ENCODE measurements at places on chromosomes 6 and 20.
A peak's percentile ranks its signal among the peaks of the same experiment; 100 is the strongest.

DNA sequence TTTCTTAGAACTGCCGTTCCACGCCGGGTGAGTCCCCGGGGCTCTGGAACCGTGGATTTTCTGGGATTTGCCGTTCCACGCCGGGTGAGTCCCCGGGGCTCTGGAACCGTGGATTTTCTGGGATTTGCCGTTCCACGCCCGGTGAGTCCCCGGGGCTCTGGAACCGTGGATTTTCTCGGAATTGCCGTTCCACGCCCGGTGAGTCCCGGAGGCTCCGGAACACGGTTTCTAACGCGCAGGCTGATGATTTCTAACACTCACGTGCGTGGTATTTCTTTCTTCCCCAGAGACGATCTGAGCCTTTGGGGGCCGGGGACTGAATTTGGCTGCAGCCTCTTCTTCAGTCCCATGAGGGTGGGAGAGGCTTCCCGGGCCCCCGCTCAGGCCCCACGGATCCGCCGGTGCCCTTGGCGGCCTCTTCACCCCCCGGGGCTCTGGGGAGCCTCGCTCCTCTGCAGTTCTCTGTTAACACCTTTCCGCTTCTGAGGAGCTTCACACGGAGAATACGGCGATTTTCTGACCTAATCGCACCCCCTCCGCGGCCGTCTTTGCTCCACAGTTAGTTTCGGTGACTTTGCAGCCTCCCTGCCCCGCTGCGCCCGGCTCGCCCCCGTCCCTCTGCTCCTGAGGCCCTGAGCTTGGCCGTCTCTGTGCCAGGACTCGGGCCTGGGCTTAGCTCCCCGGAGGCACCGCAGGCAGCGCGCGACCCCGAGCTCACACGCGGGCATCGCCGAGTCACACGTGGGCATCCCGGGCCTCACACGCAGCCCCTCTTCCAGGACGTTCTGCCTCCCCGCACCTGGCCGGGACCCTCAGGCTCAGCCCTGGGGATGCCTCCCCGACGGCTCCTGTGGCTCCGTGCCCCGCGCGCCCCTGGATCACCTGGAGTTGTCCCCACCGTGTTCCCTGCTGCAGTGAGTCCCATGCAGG is 7.2 kb upstream of the KIF25 start:
- DNase-seq = no peak

DNA sequence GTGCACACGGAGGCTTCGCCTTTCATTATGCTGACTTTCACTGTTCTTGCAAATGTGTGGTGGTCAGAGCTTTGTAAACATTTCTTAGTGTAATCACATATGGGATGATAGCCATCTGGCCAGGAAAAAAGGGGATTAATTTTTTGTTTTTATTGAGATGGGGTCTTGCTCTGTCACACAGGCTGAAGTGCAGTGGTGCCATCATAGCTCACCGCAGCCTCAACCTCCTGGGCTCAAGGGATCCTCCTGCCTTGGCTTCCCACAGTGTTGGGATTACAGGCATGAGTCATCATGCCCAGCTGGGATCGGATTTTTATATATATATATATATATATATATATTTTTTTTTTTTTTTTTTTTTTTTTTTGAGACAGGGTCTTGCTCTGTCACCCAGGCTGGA is 11.0 kb upstream of the TIAM2 start:
- DNase-seq = no peak

- no peak for DNase-seq
Measured at GRCh38 chr6:55009131-55009530, 162.6 kb downstream of the FAM83B start.

- no peak for DNase-seq
Measured at GRCh38 chr20:58669287-58670006, 18.4 kb downstream of the STX16 start.

DNA sequence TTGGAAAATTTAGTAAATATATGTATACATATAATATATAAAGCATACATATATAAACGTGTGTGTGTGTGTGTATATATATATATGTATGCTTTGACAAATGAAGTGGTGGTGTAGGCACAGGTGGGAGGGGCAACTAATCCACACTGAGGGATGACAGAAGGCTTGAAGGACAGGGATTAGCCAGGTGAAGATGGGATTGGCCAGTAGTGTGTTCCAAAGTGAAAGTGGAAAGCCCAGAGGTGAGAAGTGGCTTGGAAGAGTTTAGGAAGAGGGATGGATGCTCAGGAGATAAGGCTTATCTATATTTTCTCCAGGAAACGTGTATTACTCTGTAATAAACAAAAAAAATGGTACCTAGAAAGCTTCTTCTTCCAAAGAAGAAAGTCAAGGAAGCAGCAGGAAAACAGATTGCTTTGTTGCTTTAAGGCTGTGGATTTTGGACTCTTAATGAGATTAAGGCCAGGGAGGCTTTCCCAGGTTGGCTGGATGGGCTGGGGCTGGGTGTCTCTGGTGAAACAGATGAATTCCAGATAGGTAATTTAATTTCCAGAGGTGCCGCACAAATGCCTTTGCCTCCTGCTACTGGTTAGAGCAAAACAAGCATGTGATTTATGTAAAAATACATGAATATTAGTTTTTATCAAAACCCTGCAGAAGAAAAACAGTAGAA is 63.9 kb downstream of the JARID2 start:
- no peak for DNase-seq

GRCh38 chr6:116355796-116356195 is 15.0 kb upstream of the DSE start:
- DNase-seq = no peak

DNA sequence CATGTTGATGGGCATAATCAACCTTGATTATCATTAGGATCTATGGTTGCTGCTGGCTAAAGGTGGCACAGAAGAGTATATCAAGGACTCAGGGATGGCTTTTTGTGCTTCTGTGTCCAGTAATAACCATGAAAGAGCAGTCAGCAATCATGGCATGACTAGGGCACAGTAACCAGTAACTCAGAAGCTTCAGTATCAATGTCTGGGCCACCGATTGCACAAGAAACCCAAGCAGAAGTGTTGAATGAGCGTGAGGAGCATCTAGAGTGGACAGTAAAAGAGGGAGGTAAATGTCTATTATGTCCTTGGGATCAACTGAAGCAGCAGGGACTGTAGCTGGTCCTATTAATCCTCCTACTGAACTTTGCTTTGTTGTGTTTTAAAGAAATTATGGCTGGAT is 81.5 kb upstream of the F13A1 start:
- no peak for DNase-seq

DNA sequence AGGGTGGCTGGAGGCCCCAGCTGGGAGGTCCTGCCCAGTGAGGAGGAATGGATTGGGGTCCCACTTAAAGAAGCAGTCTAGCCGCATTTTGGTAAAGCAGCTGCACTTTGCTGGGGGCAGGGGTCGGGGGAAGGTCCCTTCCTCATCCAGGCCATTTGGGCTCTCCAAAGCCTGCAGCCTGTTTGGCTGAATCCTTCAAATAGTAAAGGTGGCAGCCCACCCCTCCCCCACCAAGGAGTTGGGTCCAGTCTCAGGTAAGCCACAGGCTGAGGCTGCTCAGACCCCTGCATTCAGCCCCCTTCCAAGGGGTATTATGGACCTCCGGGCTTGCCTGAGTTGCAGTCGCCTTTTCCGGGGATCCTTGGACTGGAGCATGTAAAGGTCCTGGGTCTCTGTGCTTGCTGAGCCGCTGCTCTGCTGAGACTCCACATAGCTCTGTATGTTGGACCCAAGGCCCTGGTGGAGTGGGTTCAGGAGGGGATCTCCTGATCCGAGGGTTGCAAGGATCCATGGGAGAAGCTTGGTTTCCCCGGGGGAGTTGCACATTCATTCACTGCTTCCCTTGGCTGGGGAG is 417.4 kb downstream of the KHDRBS2 start:
- DNase-seq = no peak

GRCh38 chr6:7243179-7243981 is 69.6 kb downstream of the SSR1 start:
- DNase-seq = peak; percentile 54

DNA sequence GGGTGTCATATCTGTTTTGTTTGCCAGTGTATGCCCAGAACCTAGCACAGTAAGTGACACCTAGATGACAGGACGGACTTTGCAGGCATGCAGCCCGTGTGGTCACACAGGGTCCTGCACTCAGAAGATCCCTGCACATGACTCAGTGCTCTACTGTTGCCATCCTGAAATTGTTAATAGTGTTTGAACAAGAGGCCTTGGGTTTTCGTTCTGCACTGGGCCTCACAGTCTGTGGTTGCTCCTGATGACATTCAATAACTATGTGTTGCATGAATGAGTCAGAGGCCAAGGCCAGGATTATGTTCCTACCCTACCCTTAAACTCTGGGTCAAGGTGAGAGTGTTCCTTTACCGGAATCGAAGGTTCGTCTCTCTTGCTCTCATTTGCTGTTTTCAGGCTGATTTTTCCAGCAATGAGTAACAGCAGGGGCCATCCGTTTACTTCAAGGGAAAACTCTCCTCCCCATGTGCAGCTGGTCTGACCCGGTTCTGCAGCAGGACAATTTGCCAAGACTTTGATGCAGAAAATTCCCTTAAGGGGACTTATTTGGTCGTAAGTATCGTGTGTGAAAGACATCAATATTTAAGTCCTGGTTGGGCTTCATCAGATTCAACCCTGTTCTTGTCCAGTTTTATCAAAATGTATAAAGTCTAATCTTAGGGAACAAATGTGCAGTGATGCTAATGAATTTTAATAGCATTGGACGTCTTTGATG is 13.0 kb upstream of the PFDN4 start:
- DNase-seq = no peak

GRCh38 chr6:137105375-137105774 is 60.6 kb upstream of the IL20RA start:
- DNase-seq = peak; percentile 17

GRCh38 chr6:14729129-14729871 is 516.6 kb upstream of the JARID2 start:
- peak; percentile 49 for DNase-seq

- no peak for DNase-seq
Measured at GRCh38 chr20:19277381-19277780, 64.9 kb downstream of the SLC24A3 start.

GRCh38 chr6:113458368-113459010 is 398.7 kb upstream of the MARCKS start:
- no peak for DNase-seq

Measured in CD4-positive, alpha-beta T cell treated with Interferon alpha-2 for 1 hour (primary cell).